SHP77 (cell line): ENCODE measurements at places on chromosomes 3 and 15.

DNA sequence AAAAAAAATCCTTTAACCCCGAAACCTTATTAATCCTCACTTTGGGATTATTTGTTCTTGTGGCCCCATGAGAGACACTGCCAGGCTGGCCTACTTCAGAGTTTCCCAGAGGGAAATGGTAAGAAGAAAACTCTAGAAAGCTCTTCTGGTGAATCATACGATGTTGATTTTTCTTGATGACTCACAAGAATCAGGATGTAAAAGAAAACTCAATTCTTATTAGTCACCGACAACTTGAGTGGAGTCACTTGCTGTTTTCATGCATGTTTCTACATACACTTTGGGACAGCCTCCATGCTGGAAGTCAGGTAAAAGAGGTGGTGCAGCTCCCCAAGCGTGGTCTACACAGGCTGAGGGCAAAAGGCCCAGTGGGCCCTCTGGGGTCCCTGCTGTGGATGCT is 42.8 kb downstream of the MYO5C start:
- no peak for DNase-seq

DNA sequence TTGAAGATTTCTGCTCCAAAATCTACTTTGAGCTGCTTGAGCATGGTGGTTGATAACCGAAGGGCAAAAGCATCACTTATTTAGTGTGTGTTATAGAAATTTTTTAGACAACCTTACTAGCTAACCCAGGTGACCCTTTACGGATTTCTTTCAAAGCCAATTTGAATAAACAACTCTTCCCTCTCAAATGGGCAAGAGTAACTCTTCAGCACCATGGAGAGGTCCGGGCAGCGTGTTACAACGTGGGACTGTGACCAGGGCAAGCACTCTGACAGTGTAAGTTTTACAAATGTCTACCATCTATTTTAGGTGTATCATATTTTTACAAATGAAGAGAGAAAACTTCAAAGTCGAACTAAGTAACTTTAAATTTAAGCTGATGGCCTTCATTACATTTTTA is 471.8 kb downstream of the MFSD1 start:
- DNase-seq, result no peak

DNA sequence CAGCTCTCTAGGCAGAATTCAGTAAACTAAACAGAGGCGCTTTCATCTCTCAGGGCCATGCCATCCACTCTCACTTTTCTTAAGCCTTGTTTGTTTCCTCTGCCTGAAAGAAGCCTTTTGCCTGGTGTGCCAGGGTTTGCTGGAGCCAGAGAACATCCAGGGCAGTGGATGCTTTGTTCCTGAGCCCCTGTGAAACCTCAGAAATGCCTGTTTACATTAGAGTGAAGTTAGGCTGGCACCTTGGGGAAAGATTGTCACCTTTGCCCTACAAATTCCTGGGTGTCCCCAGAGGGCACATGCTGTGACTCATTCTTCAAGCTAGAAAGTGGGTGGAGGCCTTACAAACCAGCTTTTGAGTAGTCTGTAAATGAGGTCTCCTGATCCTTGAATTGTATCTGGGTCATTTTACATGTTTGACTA is 10.7 kb upstream of the TRAK1 start:
- DNase-seq, result no peak

GRCh38 chr3:193673845-193674244 is 80.8 kb downstream of the OPA1 start:
- peak; percentile 47 for DNase-seq

DNA sequence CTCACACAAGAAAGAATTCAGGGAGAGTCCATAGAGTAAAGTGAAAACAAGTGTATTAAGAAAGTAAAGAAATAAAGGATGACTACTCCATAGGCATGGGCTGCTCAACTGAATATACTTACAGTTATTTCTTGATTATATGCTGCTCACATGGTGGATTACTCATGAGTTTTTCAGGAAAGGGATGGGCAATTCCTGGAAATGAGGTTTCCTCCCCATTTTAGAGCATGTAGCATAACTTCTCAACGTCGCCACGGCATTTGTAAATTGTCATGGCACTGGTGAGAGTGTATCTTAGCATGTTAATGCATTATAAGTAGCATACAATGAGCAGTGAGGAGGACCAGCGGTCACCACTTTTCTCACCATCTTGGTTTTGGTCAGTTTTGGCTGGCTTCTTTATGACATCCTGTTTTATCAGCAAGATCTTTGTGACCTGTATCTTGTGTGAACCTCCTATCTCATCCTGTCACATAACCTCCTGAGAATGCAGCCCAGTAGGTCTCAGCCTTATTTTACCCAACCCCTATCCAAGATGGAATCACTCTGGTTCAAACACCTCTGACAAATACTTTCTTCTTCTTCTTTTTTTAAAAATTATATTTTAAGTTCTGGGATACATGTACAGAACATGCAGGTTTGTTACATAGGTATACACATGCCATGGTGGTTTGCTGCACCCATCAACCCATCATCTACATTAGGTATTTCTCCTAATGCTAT is 849.7 kb downstream of the TBL1XR1 start:
- no peak for DNase-seq

GRCh38 chr3:177554895-177555759 is 357.8 kb upstream of the TBL1XR1 start:
- peak; percentile 13 for DNase-seq

DNA sequence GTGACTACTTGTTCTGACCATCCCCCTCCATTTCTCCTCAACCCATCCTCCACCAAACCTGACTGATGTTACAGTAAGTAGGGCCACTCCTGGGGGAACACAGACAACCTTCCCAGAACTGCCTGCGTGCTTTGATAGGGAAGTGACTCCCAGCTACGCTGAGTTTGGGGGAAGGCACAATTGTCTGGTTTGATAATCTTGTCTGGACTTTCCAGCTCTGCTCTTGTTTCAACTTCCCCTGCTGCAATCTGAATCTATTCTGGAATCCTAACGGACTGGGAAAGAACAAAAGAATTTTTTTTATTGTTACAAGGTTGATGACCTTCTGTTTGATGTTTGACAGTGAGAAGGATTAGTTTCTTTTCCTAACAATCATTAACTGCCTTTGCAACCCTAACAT is 895.6 kb downstream of the ROBO1 start:
- peak; percentile 35 for DNase-seq

- peak; percentile 73 for DNase-seq
Measured at GRCh38 chr3:174495928-174496327, 363.2 kb upstream of the NAALADL2 start.

GRCh38 chr3:82087958-82088357 is 326.5 kb upstream of the GBE1 start:
- no peak for DNase-seq

DNA sequence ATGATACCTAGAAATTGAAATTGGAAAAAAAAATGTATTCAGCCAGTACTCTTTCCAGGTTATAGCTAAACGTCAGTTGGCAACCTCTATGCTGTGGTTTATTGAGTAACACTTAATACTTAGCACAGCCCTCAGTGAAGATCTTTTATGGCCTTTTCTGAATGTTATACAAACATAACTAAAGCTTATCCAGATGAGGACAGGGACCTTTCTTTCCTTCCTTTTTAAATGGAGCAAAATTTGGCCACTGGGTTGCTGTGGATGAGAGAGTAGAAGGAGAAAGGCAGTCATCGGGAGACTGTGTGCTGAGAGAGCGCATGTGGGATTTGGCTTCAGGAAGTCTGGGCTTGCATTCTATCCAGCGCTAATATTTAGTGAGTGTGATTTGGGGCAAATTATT is 36.1 kb downstream of the IGF1R start:
- no peak for DNase-seq

DNA sequence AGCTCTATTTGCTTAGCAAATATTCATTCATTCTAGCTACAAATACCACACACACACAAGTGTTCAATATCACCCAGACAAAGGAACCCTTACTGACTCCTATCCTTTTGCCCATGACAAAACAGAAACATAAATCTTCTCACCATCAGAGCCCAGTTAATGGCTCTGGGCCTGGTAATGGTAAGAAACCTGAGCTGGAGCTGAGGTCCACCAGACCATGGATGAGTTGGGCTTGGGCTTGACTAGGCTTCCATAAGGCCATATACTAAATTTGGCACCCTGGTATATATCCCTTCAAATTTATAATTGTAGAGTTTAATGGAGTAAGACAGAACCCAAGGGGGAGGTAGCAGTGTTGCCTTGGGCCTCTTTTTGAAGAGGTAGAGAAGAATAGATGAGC is 29.4 kb downstream of the GPR176 start:
- DNase-seq, result peak; percentile 5

DNA sequence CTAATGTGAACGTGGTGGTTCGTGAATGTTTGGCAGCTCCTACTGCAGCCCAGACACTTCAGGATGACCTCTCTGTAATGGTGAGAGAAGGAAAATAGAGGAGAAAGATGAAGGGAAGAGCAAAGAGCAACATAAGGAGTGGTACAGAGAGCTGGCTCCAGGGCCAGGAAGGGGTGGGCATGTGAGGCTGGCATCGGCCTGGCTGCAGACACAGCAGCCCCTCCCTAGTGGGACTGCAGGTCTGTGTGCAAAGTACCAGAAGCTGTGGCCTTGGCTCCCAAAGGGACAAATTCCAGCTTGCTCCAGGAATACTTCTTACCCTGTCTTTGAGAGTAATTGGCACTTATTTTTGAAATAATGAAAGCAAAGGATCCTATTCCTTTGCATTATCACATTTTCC is 10.0 kb downstream of the FSTL1 start:
- DNase-seq, result no peak

- no peak for DNase-seq
Measured at GRCh38 chr3:12613250-12613649, 50.7 kb downstream of the RAF1 start.

GRCh38 chr3:97942801-97943546 is 29.3 kb downstream of the RIOX2 start:
- no peak for DNase-seq

DNA sequence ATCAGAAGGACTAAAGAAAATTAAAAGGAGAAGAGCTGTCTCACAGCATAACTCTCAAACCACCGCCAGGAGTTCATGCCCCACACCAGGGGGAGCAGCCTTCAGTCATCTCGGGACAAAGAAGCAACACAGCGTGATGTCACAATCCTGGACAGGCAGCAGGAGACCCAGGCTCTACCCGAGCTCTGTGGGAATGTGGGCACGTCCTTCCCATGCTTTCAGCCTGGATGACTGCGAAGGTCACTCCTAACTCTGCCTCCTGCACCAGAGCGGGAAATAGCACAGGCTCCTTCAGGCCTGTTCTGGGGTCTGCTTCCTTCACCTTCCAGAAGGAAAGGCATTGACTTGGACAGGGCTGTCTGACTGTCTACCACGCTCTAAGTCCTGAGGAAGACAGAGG is 31.3 kb downstream of the NOX5 start:
- no peak for DNase-seq

- no peak for DNase-seq
Measured at GRCh38 chr15:73991260-73991659, 835 bp downstream of the STOML1 start.

DNA sequence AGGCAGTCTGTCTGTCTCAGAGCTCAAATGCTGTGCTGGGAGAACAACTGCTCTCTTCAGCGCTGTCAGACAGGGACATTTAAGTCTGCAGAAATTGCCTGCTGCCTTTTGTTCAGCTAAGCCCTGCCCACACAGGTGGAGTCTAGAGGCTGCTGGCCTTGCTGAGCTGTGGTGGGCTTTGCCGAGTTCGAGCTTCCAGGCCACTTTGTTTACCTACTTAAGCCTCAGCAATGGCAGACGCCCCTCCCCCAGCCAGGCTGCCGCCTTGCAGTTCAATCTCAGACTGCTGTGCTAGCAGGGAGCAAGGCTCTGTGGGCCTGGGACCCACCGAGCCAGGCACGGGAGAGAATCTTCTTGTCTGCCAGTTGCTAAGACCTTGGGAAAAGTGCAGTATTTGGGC is 25.0 kb upstream of the RPP14 start:
- no peak for DNase-seq

- no peak for DNase-seq
Measured at GRCh38 chr3:98528474-98529346, 3.1 kb upstream of the GPR15 start.

DNA sequence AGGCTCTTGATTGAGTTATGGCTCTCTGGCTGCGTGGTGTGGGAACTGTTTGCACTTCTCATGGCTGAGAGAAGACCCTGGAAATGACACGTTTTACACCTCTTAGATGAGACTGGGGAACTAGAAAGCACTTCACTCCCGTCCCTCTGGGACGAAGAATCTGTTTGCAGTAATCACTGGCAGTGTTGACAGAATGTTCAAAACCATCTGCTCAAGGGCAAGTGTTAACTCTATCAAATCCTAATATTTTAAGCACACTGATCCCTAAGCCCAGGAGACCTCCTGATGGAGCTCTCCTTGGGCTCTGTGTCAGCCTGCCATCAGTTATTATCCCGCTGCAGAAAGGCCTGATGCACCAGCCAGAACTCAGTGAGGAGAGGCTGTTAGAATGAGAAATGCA is 323.8 kb upstream of the DNAJC19 start:
- DNase-seq, result peak; percentile 17

DNA sequence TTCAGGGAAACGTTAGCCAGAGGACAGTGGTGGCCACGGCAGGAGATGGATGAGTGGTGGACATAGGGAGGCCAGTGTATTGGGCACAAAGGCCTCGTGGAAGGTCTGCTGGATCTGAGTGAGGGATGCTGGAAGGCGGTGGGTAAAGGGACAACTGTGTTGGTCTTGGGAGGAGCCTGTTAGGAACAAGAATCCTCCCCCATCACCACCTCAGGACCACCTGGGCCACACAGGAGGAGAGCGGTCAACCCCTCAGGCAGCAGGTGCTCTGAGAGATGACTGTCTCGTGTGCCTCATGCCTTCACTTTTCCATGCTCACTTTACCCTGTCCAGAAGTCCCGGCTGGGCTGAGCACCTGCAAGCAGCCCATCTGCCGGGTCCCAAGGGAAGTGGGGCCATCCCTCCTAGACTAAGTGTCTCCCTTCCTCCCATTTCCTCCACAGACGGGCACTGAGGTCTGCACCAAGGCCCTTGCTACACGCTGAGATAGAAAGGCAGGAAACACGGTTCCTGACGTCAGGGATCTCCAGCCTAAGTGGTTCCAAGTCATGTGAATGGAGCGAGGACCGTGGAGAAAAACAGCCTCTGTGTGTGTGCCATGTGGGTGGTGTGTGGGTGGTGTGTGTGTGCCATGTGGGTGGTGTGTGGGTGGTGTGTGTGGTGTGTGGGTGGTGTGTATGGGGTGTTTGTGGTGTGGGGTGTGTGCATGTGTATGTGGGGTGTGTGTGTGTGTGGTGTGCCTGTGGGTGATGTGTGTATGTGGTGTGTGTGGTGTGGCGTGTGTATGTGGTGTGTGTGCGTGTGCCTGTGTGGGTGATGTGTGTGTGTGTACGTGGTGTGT is 47.8 kb upstream of the CTSH start:
- no peak for DNase-seq
